ENCODE measurements at places on chromosomes 11 and 22. TPM values are rescaled to one million over a fixed set of nuclear protein-coding genes. Genes with fewer than 3 reads are reported as not detected.

DNA sequence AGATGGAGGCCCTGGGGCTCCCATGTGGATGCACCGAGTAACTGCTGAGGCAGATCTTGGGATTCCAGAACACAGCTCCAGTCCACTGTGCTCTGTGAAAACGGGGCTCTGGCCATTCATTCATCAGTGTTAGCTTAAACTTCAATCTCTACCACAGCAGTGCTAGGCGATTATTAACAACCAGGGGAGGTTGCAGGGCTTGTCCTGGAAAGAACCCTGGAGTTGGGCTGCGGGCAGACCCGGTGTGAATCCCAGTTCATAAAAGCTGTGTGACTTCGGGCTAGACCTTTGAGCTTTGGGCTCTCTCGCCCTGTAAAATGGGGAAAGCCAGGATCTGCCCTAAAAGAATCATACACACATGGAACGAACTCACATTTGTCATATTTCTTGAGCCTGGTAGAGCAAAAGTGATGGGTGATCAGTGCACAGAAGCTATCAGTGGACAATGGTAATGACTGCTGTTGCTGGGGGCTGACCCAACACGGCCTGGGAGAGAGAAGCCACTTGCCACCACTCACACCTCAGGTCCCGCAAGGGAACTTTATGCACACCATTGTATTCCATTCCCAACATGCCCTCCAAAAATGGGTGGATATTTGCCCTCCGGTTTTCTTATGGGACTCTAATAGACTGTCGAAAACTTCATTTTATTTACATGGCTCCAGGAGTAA is 15.6 kb upstream of the CRYBB3 start:
- ATAC-seq, result no peak

GRCh38 chr11:118635237-118635591 is 27.8 kb downstream of the PHLDB1 start:
- ATAC-seq, result no peak

GRCh38 chr11:37689951-37690350 is 1091.9 kb upstream of the RAG2 start:
- no peak for ATAC-seq

GRCh38 chr11:44893846-44894617 is 56.7 kb downstream of the TP53I11 start:
- ATAC-seq, result peak; percentile 86

GRCh38 chr11:116931206-116931953 is 94.0 kb upstream of the APOA1 start:
- ATAC-seq, result peak; percentile 78

- ATAC-seq, result peak; percentile 17
These were observed 901 bp upstream of the KMT2A start for GRCh38 chr11:118435290-118435892.

DNA sequence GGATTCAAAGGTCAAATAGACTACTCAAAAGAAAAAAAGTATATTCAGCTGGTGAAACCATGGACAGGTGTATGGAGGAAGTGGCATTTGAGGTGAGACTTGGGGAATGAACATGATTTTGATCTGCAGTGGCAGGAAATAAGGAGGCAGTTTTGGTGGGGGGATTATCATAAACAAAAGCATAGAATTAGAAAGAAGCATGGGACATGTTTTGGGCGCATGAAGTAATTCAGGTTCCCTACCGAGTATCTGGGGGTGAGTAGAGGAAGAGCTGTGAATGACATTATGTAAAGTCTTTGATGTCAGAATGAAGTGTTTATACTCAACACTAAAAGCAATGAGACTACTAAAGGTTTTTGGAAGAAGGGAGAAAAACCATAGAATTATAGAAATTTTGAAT is 3.1 kb downstream of the CLMP start:
- ATAC-seq, result no peak

- no peak for ATAC-seq
These were observed 132.6 kb upstream of the TEAD1 start for GRCh38 chr11:12541583-12542151.

- no peak for ATAC-seq
These were observed 1.3 kb upstream of the SBF2 start for GRCh38 chr11:10295064-10295901.

DNA sequence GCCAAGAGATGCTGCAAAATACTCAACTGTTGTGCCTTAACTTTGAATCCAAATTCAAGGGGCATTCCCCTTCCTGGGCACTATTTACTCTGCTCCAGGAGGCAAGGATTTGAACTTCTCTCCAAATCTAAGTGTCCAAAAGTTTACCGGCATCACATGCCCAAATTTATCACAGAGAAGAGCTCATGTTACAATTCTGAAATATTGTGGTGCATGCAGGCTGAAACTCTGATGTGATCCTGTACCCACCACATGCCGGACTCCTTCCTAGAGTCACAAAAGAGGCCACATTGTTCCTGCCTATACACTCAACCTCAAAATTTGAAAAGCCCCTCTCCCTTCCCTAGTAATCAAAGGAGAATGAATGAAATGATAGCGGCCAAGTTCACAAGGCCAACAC is 1.3 kb downstream of the TRAF6 start:
- ATAC-seq, result no peak

GRCh38 chr11:3245071-3245470 is 12.9 kb upstream of the MRGPRE start:
- ATAC-seq, result no peak

DNA sequence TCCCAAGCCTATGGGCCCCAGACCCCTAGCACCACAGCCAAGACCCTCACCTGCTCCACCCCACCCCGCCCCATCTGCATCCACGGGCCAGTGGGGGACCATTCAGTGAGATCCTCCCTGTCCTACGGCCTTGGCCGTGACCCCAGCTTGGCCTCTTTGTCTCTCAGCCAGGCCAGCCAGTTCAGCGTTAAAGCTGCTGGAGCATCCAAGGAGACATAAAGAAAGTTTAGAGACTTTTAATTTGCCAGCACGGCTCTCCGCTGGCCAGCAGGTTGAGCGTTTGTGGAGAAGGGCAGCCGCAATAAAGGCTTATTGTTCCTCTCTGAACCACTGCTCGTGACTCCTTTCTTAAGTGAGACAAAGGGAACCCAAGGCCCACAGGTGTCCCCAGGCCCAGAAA is 49.3 kb upstream of the LMO1 start:
- no peak for ATAC-seq

DNA sequence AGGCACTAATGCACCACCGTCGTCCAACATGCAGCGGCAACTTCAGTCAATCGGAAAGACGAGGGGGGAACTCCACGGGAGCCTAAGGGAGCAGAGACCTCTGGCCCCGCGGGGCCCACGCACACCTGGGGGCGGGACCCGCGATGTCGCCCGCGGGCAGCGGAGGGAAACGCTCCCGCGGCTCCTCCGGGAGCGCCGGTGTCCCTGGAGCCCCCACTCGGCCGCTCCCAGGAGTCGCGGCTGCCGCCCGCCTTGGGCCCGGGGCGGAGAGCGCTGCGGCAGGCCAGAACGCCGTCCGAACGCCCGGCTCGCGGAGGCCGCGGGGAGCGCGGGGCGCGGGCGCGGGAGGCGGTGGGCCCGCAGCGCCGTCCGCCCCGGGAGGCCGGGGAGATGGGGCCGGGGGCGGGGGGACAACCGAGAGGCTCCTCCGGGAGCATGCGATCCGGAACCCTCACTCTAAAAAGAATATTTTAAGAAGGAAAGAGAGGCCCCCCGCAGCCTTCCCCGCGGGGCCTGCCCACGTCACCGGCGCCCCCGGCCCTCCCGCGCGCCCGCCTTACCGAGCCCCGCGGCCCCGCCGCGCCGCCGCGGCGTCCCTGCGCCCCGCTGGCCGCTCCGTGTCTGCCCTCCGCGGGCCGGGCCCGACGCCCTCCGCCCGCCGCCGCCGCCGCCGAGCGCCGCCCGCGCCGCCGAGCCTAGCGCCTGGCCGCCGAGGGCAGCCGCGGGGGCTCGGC is 86.6 kb upstream of the ARHGAP32 start:
- ATAC-seq, result peak; percentile 7

GRCh38 chr11:64572143-64572542 is 18.9 kb upstream of the SLC22A12 start:
- no peak for ATAC-seq

- ATAC-seq, result no peak
These were observed 22.7 kb upstream of the PICALM start for GRCh38 chr11:86091566-86091965.

DNA sequence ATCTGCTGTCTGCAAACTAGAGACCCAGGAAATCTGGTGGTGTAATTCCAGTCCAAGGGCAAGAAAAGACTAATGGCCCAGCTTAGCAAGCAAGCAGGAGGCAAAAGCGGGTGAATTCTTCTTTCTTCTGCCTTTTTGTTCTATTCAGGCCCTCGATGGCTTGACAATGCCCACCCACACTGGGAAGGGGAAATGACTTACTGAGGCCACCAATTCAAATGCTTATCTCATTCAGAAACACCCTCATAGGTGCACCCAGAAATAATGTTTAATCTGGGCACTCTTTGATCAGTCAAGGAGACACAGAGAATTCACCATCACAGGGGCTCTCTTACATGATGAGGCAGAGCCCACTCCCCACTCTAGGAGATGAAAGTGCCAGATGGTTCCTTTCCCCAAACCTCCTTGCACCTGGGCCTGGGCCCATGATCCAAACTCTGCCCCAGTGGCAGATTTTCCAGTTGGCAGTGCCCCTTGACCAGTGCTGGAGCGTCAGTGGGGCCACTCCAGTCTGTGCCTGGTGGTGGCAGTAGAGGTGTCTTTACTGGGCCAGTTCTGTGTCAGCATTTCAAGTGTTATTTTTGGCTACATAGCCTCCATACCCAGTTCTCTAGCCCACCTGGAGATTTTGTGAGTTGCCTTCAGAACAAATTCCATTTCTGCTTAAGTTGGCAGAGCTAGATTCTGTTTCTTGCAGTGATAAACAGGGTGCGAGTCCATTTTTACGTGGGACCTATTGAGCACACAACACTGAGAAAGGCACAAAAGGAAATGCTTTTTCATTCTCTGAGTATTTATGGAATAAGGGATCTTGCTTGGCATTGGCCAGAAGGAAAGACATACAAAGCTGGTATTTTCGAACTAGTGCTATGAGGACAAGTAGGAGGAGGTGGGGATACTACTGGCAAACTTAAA is 7.5 kb downstream of the ELMOD1 start:
- ATAC-seq, result peak; percentile 51

- no peak for ATAC-seq
These were observed 1522.2 kb downstream of the TBC1D22A start for GRCh38 chr22:48284671-48285070.

GRCh38 chr11:640021-640706 is 3.1 kb downstream of the DRD4 start:
- ATAC-seq, result peak; percentile 39

- no peak for ATAC-seq
These were observed 15.2 kb downstream of the ZBTB16 start for GRCh38 chr11:114074546-114075343.

DNA sequence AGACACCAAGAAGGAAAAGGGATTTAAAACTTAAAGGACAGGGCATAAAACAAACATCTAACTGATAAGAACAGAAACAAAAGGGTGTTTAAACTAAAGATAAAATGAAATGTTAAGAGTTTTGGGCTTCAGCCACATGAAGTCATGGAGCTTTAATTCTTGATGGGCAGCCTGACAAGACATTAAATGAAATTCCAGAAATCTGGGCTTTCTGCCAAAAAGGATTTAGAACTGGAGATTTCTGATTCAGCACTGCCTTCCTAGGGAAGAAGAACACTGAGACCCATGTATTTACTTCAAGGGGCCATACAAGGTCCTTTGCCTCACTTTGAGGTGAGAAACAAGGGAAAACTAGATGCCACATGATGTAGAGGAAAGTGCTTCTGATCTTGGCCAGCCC is 355.9 kb upstream of the RAG2 start:
- ATAC-seq, result no peak

- peak; percentile 74 for ATAC-seq
These were observed 5.9 kb downstream of the PHOX2A start for GRCh38 chr11:72238040-72238450.

GRCh38 chr11:11403763-11404725 is 51.0 kb upstream of the CSNK2A3 start:
- no peak for ATAC-seq

Gene PDE2A
- total RNA-seq, result 1.7 TPM

Gene CASP5
- total RNA-seq, result not detected

Gene OR6A2
- total RNA-seq, result 0.13 TPM

Gene PAMR1
- not detected for total RNA-seq

Gene GDPD4
- not detected for total RNA-seq

Gene NPAS4
- total RNA-seq, result 0.28 TPM

Gene LRRC55
- total RNA-seq, result not detected

Gene MPZL2
- 2.8 TPM for total RNA-seq

Gene PIH1D2
- 0.87 TPM for total RNA-seq

Gene IL18
- not detected for total RNA-seq

Gene LDHAL6A
- total RNA-seq, result not detected

Gene GSC2
- not detected for total RNA-seq
